ENCODE measurements at places on chromosomes 16 and 17.

DNA sequence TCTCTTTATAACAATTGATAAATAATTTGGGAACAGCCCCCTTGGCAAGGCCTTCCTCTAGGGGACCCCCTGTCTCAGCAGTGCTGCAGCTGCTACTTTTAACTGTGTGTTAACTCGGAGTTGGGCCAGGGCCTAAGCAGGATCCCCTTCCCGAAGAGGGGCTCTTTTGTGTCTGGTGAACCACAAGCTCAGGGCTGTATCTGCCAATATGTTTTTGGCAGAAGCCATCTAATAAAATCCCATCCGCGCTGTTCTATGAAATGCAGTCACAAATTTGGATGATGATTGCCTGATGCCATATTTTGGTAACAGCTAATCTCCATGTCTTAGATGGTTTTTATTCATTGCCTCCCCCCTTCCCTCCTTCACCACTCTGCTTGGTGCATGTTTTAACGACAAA is 267.7 kb downstream of the FTO start:
- no peak for DNase-seq

DNA sequence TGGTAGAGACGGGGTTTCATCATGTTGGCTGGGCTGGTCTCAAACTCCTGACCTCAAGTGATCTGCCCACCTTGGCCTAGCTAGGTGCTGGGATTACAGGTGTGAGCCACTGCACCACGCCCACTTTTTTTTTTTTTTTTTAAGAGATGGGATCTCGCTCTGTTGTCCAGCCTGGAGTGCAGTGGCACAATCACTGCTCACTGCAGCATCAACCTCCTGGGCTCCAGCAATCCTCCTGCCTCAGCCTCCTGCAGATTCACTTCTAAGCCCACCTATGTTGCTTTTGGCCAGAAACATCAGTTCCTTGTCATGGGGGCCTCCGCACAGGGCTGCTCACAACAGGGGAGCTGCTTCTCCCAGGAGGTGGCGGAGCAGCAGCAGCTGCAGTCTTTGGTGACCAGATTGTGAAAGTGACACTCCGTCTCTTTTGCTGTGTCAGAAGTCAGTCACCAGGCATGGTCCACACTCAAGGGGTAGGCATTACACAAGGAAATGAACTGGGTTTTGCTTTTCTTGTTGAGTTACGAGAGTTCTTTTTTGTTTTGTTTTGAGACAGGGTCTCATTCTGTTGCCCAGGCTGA is 4.5 kb upstream of the NME4 start:
- DNase-seq: no peak

DNA sequence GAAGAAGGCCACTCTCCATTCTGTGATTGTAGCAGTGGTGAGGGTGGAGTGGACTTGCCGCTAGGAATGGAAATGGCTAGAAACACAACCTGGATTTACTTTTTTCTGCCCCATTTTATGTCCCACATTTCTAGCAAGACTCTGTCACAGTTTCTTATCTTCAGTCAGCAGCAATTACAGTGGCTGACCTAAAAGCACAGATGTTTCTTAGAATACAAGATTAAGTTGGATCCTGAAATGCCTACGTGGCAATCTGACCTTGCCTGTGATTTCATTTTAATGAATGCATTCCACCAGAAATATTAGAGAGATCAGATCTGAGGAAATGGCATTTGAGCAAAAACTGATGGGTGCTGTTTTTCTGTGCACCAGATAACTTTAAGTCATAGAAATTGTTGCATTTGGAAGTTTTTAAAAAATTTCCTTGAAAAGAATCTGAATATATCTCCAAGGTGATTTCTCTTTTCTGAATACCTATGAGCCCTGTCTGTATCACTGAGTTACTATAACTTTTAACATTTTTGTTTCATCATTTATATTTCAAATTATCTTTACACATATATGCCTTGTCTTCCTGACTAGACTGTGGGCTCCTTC is 5.4 kb downstream of the HEATR3 start:
- no peak for DNase-seq

- no peak for DNase-seq
These were observed 40.2 kb downstream of the ARL4D start for GRCh38 chr17:43439041-43439440.

GRCh38 chr16:8846401-8846932 is 22.3 kb downstream of the CARHSP1 start:
- no peak for DNase-seq

- DNase-seq: no peak
These were observed 676.6 kb downstream of the CDH11 start for GRCh38 chr16:64445245-64445644.

GRCh38 chr16:84790301-84790700 is 29.5 kb upstream of the CRISPLD2 start:
- no peak for DNase-seq

DNA sequence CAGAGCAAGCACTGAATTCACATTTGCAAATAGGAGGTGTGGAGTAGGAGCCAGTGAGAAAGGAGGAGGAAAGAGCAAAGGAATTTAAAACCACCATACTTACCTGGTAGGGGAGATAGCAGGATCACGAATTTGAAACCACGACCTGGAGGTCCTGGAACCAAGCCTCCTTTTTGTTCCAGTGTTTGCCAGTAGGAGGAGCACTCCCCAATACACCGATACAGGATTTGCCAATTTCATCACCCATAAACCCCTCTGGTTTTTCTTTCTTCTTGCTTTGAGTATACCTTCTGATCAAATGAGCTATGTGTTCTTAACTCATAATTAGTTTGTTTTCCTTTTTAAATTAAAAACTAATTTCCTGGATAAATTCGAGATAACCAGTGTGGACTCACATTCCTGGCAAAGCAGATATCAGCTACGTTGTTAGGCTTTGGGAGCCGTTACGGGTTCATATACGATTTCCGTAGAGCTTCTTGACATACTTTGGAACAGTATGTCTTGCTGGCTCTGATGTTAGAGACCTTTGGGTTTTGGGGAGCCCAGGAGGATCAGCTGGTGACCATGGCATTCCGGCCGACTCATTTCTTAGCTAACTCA is 22.7 kb downstream of the BCO1 start:
- no peak for DNase-seq
